ENCODE measurements at places on chromosomes 13 and 19. TPM values are rescaled to one million over a fixed set of nuclear protein-coding genes. Genes with fewer than 3 reads are reported as not detected.

The ZNF574 gene
- total RNA-seq = 25.1 TPM

The RDH8 gene
- total RNA-seq = not detected

The ATP4A gene
- not detected for total RNA-seq

DNA sequence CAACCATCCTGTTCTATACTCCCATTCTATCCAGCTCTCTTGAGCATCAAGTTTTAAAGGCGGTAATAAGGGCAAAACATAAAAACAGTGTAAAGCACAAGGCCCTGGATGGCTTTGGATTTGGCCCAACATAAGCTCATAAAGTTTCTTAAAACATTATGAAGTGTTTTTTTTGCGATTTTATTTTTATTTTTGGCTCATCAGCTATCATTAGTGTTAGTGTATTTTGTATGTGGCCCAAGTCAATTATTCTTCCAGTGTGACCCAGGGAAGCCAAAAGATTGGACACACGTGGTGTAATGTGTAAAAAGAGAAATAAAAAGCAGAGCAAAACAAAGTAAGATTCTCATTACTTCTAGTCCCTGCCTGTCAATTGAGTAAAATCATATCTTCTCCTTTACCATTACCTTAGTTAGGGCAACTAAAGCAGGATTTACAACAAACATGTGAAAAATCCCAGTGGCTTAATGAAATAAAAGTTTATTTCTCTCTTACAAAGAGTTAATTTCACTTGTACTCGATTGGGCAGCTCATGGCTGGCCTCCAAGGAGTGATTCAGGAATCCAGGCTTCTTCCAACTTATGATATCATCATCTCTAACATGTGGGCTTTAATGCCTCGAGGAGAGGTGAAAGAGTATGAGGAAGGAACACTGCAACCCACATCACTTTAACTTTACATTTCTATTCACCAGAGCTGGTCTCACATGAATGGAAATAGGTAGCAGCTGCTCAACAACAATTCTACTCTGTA lies 725.2 kb upstream of the SLITRK1 start:
- no peaks in the 10 kb centered on the region for H3K27me3 ChIP-seq
- no peaks in the 10 kb centered on the region for H3K4me1 ChIP-seq
- DNase-seq = no peak
- H3K36me3 ChIP-seq = no peaks in the 10 kb centered on the region
- no peak overlapping the region for H3K4me3 ChIP-seq
- no peak overlapping the region for H3K27ac ChIP-seq

DNA sequence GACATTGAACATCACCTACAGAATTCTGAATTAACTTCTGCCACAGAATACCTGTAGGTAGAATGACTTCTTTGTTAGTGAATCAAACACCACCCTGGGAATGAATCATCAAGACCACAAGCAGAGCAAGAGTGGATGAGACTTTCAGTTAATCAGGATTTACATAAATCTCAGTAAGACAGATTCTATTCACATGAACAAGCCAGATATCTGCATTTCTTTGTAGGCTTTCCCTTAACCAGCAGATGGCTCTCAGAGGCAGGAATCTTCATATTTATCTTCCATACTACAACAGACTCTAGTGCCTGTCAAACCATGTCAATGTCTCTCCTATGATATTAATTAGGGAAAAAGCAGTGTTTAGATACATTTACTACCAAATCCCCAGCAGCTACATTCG lies 412.1 kb downstream of the KLF12 start:
- H3K27me3 ChIP-seq = no peaks in the 10 kb centered on the region
- H3K4me3 ChIP-seq = no peak overlapping the region
- no peaks in the 10 kb centered on the region for H3K36me3 ChIP-seq
- H3K4me1 ChIP-seq = peaks cover 25% of the 10 kb centered on the region
- DNase-seq = no peak

GRCh38 chr13:73661687-73662425 lies 472.3 kb downstream of the KLF12 start:
- H3K4me3 ChIP-seq = no peak overlapping the region
- H3K36me3 ChIP-seq = no peaks in the 10 kb centered on the region
- DNase-seq = no peak

DNA sequence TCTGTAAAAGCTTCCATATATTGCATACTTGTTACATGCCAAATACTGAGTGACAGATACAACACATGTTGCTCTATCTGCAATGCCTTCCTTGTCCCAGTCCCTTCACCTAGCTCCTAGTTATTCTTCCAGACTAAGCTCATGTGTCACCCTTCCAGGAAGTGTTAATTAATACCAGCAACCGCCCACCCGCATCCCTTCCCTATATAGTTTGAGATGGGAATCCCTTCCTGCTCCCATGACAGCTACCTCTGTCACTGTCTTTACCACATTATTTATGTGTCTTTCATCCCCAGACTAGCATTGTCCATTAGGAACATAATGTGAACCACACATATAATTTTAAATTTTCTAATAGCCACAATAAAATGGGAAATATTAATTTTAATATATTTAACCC lies 49.5 kb upstream of the FRY start:
- no peak overlapping the region for H3K4me3 ChIP-seq
- H3K36me3 ChIP-seq = no peaks in the 10 kb centered on the region
- DNase-seq = no peak

Data from CD4-positive, alpha-beta memory T cell (primary cell).